ENCODE measurements at places on chromosomes 5 and 9.
A peak's percentile ranks its signal among the peaks of the same experiment; 100 is the strongest.

DNA sequence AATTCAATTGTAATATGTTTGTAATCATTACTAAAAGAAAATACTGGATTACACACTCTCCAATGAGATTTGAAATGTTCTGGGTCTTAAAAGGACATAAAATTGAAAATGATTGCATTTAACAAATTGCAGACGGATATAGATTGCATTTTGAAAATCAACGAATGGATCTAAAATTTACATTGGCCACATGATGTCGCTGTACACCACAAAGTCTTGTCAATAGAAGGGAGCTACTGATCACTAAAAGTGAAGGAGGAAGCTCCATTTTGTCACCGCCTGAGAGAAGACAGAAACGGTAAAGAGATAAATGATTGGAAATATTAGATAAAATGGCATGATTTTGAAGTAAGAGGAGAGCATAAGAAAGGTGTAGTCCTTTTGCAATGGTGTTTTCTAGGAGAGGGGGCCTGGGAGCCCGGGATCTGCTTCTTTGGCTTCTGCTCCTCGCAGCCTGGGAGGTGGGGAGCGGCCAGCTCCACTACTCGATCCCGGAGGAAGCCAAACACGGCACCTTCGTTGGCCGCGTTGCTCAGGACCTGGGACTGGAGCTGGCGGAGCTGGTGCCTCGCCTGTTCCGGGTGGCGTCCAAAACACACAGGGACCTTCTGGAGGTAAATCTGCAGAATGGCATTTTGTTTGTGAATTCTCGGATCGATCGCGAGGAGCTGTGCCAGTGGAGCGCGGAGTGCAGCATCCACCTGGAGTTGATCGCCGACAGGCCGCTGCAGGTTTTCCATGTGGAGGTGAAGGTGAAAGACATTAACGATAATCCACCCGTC lies at the start of gene PCDHA1:
Gene PCDHA1 (plus strand): TSS at position 236 of the 782 bp plus-strand sequence.
- no peak for DNase-seq

DNA sequence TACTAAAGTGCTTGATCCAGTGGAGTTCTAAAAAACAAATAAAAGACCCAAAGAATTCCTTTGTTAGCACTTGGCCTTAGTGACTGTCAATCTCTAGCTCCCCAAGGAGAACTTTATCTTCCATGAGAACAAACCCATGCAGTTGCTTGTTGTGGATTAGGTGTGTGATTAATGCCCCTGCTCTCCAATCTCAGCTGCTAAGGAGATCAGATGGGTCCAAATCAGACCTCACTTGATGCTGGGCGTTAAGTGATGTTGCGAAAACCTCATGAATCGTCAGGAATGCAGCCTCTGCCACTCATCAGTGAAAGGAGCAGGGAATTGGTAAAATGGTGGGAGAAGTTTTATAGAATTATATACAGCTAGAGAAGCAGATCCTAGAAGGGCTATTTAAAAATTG lies 133.7 kb downstream of the DMAC1 start:
- DNase-seq = no peak

DNA sequence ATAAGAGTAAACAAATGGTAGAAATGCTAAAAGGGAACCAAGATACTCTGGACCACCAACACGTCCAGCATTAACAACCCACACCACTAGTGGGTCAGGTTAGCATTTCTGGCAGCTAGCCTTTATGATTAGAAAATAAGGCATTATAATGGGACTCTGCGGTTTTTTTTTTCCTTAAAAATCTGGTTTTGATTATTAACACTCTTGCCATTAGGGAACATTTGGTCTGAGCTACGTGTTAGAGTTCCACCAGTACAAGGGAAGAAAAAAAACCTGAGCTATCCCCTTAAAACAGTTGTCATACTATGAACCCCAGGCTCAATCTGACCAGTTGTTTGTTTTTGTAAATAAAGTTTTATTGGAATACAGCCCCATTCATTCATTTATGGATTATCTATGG lies 110.4 kb downstream of the NTRK2 start:
- DNase-seq = no peak

GRCh38 chr5:5042806-5043205 lies 97.3 kb upstream of the ADAMTS16 start:
- no peak for DNase-seq

DNA sequence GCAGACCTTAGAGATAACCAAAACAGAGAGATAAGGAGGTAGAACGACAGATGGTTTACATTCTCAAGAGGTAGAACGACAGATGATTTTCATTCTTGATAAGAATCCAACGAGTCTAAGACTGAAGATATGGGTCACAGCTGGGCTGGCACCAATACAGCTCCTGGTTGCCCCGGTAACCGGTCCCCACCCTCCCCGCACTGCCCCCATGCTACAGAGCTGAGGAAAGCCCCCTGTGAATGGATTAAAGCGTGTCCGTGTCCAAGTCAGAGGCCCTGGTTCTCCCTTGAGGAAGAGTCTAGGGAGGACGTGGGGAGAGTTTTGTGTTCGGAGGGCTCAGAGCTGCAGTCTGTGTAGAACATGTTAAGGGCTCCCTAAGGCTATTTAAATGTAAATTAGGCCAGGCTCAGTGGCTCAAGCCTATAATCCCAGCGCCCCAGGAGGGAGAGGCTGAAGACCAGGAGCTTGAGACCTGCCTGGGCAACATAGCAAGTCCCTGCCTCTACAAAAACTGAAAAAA lies 8.1 kb downstream of the IDNK start:
- no peak for DNase-seq

- no peak for DNase-seq
Observed at GRCh38 chr9:114370251-114370967, 17.4 kb downstream of the AKNA start.

GRCh38 chr9:114893221-114894010 lies 37.0 kb downstream of the TNFSF8 start:
- DNase-seq = no peak

- no peak for DNase-seq
Observed at GRCh38 chr9:13569602-13570067, 290.1 kb upstream of the MPDZ start.

GRCh38 chr5:7742241-7742656 lies 108.7 kb downstream of the CFAP90 start:
- no peak for DNase-seq

DNA sequence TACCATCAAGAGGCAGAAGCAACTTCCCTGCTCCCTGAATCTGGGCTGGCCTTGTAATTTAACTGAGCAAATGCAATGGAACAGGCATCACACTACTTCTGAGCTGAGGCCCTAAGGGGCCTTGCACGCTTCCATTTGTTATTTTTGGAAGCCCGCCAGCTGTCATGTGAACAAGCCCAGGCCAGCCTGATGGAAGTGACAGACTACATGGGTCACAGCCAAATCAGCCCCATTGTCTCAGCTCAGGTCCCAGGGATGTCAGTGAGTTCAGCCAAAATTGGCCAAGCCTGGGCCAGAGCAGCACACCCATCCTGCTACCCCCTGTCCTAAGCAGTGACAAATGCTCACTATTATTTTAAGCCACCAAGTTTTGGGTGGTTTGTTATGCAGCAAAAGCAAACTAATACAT lies 72.8 kb downstream of the PRRT1B start:
- peak; percentile 42 for DNase-seq

DNA sequence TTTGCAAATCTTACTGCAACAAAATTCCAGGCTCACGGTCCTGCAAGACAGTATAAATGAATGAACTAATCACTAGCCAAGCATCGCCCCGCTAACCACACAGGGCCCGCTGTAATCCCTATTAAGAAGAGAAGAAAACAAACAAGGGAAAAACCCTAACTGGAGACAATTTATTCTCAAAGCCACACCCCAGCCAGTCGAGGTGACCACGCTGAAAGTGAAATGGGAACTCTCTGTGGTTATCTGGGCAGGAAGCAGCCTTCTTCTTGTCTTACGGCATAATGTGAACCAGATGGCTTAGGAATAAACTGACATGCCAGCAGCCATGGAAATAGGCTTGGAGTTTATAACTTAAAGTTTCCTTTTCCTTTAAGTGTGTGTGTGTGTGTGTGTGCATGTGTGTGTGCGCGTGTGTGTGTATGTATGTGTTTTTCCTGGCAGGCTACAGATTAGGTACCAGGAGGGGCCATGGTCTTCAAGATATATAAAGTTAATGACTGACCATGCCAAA lies 120.2 kb downstream of the SEMA6A start:
- DNase-seq = no peak

GRCh38 chr9:90805006-90805996 lies 3.7 kb downstream of the SYK start:
- peak; percentile 34 for DNase-seq

DNA sequence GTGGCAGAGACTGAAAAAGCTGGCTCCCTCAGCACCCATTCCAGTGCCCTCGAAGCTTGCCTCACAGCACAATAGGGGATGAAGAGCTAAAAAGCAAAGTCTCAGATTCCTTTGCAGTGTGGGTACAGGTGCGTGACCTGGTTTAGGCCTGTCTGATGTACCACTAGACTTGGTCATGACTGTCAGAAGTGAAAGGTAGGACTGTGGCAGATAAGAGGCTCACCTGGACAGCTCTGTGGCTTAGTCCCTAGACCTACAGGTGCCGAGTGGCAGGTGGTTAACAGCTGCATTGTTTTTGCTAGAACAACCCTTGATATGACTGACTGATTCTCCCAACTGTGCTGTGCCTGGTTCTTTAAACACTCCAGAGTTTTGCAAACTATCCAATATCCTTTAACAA lies 14.7 kb upstream of the SFXN1 start:
- DNase-seq = no peak

DNA sequence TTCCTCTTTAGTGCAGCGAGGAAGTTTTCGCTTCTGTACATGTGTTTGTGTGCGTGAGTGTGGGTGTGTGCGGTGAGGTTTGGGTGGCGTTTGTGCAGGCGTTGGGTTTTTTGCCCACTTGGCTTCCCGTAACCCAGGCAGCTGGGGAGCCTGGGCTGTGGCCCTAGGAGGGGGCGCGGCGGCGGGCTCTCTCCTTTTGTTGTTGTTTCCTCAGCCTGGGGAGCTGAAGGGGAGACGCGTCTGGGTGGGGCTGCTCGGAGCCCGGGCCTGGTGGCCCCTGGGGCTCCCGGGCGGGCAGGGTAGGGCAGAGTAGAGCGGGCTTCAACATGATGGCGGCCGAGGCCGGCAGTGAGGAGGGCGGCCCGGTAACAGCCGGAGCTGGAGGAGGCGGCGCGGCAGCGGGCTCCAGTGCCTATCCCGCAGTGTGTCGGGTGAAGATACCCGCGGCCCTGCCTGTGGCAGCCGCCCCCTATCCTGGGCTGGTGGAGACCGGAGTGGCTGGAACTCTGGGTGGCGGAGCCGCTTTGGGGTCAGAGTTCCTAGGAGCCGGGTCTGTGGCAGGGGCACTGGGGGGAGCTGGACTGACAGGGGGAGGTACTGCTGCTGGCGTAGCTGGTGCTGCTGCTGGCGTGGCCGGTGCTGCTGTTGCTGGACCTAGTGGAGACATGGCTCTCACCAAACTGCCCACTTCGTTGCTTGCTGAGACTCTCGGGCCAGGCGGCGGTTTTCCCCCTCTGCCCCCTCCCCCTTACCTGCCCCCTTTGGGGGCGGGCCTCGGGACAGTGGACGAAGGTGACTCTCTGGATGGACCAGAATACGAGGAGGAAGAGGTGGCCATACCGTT lies 665 bp downstream of the RASA1 start:
- peak; percentile 32 for DNase-seq

DNA sequence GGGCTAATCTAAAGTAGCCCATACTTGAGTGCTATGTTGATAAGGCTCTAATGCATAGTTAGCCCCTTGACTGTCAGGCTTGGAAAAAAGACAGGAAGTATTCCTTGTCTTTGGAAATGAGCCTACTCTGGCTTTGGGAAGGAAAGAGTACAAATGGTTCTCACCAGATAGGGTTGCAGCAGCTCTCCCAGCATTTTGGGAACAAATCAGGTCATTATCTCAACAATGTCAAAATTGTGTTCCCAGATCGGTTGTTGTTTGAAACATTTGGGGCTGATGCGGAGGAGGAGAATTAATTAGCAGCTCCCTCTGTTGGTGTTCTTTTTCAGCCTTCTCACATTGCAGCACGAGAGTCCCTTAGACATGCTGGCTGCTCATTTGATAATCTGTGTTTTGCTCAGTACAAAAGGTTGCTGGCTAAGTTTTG lies 294.7 kb upstream of the DMRT1 start:
- no peak for DNase-seq

DNA sequence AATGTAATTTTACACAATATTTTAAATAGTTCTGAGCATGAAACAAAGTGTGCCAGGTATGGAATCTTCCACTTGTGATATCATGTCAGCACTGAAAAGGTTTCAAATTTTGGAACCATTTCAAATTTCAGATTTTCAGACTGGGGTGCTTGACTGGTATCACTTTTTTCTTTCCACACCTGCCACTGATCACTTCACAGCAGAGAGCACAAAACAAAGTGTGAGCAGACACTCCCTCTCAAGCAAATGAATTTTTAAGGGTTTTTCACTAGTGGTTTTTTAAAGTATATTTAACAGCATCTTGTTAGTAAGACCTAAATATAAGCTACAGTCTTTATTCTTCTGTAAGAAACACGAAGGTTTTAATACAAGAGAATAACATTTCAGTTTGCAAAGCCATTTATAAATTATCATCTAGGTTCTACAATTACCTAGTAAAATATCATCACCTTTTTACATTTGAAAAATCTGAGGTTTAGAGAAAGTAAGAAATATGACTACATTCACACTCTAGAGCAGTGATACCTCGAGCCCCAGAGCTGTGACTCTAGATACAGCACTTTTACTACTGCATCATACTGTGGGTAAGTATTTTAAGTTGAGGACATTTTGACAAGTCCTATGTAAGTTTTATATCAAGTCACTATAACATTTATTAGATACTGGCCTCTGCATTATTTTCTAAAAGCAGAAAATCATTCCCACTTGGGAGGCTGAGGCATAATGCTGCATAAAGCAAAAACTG lies 14.6 kb downstream of the GOLPH3 start:
- DNase-seq = no peak

- DNase-seq = no peak
Observed at GRCh38 chr5:132239776-132240175, 12.1 kb upstream of the P4HA2 start.

GRCh38 chr9:137312852-137313325 lies 10.8 kb upstream of the NRARP start:
- no peak for DNase-seq

DNA sequence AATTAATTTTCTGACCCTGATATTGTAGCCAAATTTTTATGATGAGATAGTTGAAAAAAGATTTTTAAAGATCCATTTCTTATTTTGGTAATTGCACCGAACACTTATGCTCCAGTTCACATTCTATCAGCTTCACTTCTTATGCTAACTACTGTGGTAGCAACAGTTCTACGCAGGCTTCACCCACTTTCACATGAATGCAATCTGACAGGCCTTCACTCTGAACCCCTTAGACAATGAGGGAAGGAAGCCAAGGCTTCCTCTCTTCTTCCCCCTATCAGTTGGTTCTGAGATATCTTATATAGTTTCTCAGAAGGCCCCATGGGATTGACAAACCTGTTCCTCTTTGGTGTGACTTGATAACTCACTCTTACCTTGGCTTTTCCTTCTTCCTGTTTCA lies 185.8 kb downstream of the CETN3 start:
- DNase-seq = no peak

- DNase-seq = no peak
Observed at GRCh38 chr5:107532169-107532878, 138.4 kb downstream of the EFNA5 start.

GRCh38 chr9:100718717-100719116 lies 140.8 kb downstream of the CAVIN4 start:
- DNase-seq = no peak

DNA sequence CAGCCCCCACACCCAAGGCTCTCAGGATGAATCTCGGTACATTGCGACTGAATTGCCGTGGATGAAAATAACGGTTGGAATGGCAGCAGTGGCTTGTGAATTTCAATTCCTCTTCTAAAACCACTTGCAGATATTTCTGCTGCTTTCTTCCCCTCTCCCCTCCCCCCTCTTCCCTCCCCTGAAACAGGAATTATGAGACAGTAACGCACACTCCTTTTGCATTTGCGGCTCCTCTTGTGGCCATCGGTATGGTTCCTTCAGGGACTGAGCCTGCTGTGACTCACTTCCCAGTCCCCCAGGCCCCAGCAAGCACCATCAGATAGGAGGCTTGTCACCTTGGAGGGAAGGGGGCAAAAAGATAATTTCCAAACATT lies 9.7 kb downstream of the DCANP1 start:
- no peak for DNase-seq
